ENCODE measurements at places on chromosomes 3 and 15.

DNA sequence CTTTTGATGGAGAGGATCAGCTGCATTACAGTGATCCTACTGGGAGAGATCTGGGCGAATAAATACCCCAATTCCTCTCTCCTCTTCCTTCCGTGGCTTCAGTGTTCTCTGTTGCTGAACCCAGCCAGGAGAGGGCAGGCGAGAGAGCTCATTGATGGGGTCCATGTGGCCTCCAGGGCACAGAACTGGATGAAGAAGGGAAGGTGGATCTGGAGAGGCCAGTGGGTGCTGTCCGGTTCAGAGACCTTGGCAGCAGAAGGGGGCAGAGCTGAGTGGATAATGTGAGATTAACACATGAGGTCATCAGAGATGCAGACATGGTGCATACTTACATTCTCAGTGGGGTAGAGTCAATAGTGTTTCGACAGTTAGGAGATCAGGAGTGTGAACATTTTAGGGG is 193.6 kb downstream of the CLSTN2 start:
- peak; percentile 17 for DNase-seq

DNA sequence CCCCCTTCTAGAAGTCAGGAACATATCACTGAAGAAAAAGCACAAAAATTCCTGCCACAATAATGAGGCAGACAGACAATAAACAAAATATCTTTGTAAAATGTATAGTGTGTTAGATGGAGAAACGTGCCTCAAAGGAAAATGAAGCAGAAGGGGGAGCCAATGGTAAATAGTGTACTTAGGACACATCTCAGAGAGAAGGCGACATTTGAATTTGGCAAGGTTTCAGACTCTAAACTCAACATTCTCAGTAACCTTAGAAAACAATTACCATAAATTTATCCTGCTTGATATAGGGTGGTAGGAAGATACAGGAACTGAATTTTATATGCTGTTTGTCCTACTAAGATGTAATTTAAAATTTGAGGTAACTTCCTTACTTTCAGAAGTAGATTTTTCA is 52.6 kb upstream of the PTX3 start:
- DNase-seq = no peak

DNA sequence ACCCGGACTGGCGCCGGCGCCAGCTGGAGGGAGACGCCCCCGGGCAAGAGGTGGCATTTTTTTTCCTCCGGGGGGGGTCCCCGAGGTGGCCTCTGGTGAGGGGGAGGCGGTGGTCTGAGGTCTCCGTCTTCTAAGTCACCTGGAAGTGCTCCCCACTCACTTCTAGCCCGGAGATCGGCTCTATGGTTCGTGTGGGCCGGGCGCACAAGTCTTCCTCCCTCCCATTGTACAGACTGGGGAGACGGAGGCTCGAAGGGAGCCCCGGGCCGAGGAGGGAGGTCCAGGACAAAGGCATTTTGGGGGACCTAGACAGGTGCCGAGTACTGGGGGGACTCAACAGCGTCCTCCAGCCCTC is 4.4 kb downstream of the GATA2 start:
- peak; percentile 68 for DNase-seq

GRCh38 chr3:20013396-20013795 is 1.3 kb upstream of the PP2D1 start:
- DNase-seq = no peak

GRCh38 chr3:8325306-8325705 is 176.3 kb upstream of the LMCD1 start:
- DNase-seq = no peak

DNA sequence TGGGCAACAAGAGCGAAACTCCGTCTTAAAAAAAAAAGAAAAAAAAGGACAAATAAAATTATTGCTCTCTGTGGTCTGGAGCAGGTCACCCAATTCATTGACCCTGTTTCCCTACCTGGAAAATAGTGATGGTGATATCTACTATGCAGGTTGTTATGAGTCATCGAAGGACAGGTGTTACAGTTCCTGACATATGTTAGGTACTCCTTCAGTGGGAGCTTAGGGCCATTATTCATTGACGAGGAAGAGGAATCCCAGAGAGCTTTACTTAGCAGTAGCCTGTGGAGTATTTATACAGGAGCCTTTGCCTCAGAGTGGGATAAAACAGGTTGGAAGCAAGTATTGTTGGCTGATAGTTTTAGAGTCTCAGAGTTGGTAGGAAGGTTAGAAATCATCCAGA is 74.5 kb downstream of the SLC7A14 start:
- DNase-seq = no peak

GRCh38 chr15:38867556-38867955 is 302.9 kb upstream of the RASGRP1 start:
- DNase-seq = no peak

- DNase-seq = no peak
These were observed 17.0 kb upstream of the DNAJC19 start for GRCh38 chr3:181006541-181006940.

DNA sequence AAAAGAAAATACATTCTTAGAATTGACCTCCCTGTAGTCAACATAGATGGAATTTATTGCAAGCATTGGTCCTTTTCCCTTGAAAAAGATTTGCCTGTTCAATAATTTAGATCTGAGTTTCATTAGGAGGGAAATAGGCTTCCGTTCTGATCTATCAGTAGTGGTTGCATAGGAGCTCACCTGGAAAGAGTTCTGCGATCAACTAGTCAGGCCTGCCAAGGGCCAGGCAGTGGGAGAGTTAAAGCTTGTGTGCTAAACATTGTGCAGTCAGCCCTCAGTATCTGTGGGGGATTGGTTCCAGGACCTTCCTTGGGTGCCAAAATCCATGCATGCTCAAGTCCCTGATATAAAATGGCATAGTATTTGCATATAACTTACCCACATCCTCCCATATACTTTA is 29.6 kb upstream of the IDH2 start:
- no peak for DNase-seq

GRCh38 chr3:50287262-50287661 is 5.0 kb downstream of the IFRD2 start:
- DNase-seq = no peak

- DNase-seq = no peak
These were observed 121.4 kb downstream of the FAM43A start for GRCh38 chr3:194806991-194807630.

- DNase-seq = no peak
These were observed 21.6 kb downstream of the FSIP1 start for GRCh38 chr15:39761006-39761405.

GRCh38 chr15:101136381-101137268 is 115.2 kb downstream of the CHSY1 start:
- no peak for DNase-seq

DNA sequence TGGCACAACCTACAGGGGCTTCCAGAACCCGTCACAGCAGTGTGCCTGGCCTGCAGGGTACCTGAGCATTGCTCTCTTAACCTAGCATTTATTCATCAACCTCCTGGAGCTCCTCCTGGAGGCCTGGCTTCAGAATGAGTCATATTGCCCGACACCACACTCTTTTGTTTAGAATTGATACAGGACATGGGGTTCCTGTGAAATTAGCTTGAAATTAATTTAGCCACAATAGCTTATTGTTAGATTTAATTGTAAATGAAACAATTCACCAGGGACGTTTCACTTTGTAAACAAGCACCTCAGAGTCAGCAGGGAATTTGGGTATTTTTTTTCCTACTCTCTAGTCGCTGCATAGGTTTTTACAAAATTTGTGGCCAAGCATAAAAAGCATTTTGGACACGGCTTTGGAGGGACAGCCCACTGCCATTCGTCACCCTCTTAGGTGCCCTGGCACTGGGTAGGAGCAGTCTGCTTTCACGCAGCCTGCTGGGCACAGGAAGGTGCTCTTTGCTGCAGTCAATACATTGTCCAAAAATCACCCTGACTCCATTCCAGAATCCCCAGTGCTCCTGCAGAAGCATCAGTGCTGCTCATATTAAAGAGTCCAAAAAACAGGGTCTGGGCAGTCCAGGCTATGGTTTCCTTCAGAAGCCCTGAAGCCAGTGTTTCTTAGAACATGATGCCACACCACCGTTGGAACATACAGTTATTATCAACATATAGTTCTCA is 60.8 kb upstream of the MEF2A start:
- no peak for DNase-seq

GRCh38 chr3:38379201-38379770 is 32.7 kb downstream of the XYLB start:
- no peak for DNase-seq

DNA sequence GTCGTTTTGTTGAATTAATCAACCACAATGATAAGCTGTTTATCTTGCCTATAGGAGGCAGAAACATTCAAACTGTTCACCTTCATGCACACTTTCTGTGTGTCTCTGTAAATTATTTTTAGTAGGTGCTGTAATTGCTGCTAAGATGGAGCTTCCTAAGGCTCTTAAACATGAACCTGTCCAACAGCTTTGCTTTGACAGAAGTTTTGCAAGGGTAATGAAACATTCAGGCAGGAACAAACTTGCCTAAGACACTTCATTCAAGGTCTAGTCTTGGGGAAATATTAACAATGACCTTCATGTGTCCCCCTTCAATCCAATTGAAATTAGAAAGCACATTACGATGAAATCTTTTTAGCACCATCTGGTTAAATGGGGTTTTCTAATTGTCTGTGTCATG is 156.1 kb downstream of the DIPK2A start:
- no peak for DNase-seq

- no peak for DNase-seq
These were observed 258.7 kb downstream of the SLCO3A1 start for GRCh38 chr15:92112180-92112579.

- DNase-seq = peak; percentile 91
These were observed 49.4 kb downstream of the NFKBIZ start for GRCh38 chr3:101898752-101899169.

DNA sequence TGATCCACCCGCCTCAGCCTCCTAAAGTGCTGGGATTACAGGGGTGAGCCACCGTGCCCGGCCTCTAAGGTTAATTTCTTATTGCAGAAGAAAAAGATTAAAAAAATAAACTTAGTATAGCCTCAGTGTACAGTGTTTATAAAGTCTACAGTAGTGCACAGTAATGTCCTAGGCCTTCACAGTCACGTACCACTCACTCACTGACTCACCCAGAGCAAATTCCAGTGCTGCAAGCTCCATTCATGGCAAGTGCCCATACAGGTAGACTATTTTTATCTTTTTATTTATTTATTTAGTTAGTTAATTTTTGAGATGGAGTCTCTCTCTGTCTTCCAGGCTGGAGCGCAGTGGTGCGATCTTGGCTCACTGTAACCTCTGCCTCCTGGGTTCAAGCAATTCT is 3.2 kb upstream of the FLNB start:
- DNase-seq = no peak

GRCh38 chr3:25438791-25439555 is 10.9 kb downstream of the RARB start:
- no peak for DNase-seq

DNA sequence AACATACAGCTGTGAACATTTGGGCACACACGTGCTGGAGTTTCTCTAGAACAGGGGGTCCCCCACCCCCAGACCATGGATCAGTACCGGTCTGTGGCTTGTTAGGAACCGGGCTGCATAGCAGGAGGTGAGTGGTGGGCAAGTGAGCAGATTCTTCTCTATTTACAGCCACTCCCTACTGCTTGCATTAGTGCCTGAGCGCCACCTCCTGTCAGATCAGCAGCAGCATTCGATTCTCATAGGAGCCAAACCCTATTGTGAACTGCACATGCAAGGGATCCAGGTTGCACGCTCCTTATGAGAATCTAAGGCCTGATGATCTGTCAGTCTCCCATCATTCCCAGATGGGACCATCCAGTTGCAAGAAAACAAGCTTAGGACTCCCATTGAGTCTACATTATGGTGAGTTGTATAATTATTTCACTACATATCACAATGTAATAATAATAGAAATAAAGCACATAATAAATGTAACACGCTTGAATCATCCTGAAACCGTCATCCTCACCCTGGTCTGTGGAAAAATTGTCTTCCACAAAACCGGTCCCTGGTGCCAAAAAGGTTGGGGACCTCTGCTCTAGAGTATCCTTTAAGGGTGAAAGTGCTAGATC is 25.8 kb downstream of the CHRM5 start:
- DNase-seq = peak; percentile 26

DNA sequence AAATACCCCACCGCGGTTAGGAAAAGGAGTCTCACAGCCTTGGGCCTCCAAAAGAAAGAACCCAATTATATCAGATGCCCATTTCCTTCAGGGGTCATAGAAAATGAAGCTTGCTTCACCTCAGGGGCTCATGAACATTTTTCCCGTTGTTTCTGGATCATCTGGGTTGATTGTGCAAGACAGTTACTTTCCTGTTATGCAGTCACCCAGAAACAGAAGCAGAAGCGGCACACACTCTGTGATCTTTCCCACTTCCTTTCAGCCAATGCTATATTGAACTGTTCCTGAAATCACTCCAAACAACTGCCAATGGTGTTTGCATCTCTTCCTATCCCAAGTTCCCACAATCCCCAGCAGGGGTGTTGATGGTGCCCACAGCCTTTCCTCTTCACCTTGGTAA is 295.6 kb upstream of the RASGRP1 start:
- peak; percentile 7 for DNase-seq

Data from KBM-7 (cell line).